Hematopoietic multipotent progenitor cell treated with erythropoietin and hydrocortisone succinate and interleukin-3 and kit ligand, for 4 days (in vitro differentiated cells): ENCODE measurements at places on chromosomes 5 and 9.

- DNase-seq: peak; percentile 40
Observed at GRCh38 chr9:4048441-4048840, 251.4 kb downstream of the GLIS3 start.

- DNase-seq: peak; percentile 28
Observed at GRCh38 chr5:146448783-146449519, 1.8 kb downstream of the TCERG1 start.

DNA sequence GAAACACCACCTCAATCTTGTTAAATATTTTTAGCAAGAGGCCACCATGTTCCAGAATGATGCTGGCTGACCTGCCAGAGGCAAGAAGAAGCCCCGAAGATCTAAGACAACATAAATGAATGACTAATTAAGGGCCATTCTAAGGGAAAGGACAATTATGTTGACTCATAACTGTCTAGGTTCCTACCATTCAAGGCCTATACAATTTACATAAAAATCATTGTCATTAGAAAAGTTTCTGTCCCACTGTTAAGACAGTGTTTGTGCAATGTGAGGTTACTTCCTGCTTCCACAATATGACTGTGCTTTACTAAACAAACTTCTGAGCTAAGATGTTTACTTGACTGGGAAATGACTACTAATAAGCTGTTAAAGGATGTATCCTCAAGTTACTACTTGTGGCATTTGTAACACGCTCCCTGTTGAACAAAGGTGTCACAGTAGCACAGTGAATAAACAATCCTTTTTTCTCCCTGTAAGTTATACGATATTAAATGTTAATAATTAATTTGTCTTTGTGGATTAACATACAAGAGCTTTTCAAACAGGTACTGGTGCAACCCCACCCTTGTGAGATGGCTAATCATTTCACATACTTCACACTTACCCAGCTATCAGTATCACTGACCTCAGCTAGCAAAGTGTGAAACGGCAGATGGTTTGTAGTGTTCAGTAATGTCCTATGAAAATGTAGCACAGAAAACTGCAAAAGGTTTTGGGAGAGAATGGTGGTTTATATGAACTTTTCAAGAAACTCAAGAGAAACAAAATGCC is 195.8 kb downstream of the EFNA5 start:
- no peak for DNase-seq

- no peak for DNase-seq
Observed at GRCh38 chr9:79578891-79579290, 7.1 kb downstream of the TLE4 start.

DNA sequence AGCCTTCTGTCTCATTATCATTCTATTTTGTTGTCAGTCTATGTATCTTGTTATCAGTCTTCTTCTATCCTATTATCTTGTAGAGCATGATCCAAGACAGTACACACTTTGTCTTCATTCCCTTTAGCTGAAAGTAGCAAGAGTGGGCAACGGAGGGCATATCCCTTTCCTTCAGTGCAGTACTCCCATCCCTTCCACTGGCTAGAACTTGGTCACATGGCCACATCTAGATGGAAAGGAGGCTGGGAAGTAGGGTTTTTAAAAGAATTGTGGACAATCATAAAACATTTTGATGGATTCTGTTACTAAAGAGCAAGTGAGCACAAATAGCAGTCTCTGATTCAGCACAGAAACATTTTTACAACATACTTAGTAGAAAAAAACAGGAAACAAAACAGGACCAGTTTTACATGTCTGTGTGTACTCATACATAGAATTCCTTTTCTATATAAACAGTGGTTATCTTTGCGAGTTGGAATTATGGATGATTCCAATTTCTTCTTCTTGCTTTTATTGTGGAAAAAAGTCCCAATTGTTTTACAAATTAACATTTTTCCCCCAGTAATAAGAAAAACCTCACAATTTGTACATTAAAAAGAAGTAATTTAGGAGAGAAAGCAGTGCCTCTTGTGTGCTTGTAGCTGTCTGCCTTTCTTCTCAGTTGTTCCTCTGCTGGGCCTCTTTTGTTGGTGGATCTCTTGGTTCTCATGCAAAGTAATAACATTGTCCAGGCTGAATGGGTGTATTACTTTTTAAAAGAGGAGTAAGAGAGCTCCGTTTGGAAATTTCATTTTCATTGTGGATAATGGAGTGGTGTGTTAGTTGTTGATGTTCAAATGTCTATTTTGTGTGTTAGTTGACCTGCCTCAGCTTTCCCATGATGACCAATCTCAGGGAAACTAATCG is 410.9 kb upstream of the TRPC7 start:
- no peak for DNase-seq

DNA sequence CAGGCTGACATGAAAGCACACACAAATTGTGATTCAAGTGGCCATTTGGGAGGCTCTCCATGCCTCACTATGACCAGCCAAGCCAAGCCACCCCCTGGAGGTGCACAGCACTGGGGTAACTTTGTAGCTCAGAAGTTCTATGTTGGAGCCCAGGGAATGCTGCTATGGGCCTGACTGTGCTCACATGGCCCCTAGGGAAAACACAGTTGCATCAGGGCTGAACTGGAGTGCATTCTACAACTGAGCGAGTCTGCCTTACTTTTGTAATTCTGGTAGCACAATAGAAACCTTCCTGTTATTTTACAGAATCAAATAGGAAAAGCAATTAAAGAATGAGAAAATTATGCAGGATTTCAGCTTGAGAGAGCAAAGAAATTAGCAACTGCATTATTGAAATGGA is 455.5 kb upstream of the TRPC7 start:
- DNase-seq: no peak

DNA sequence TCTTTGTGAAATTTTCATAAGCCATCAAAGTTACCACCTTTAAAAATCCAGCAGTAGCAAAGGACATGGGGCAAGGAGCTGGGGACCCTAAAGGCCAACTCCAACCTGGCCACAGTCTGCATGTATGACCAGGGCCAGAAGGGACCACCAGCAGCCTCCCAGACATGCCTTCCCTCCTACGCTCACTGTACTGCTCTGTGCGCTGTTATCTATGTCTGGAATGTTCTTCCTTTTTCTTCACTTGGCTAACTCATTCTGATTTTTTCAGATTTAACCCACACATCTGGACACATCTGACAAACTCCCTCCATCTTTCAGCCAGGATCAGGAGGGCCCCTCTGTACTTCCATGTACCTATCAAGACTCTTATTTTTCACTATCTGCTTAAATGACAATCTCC is 47.6 kb upstream of the TRAF1 start:
- DNase-seq: no peak

GRCh38 chr9:715300-715699 is 126.2 kb upstream of the DMRT1 start:
- no peak for DNase-seq

DNA sequence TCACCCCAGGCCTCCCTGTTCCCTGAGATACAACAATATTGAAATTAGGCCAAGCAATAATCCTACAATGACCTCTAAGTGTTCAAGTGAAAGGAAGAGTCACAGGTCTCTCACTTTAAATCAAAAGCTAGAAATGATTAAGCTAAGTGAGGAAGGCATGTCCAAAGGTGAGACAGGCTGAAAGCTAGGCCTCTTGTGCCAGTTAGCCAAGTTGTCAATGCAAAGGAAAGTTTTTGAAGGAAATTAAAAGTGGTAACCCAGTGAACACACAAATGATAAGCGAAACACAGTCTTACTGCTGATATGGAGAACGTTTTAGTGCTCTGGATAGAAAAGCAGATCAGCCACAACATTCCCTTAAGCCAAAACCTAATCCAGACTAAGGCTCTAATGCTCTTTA is 39.8 kb downstream of the PTAR1 start:
- no peak for DNase-seq

DNA sequence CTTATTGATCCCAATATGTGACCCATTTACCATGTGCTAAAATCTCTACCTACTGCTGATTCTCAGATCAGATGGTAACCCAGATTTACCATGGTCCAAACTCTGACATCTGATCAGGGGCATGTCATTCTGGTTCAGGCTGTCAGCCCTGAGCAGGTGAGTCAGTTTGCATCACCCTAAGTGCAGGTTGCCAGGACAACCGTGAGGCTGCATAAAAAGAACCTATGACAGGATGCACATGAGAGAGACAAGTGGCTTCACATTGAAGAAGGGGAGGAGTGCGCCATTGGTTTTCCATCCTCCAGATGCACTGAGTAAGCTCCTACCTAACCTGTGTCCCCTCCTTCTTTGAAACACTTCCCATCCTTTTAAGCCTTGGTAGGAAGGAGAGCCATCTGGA is 801 bp upstream of the PRSS3 start:
- no peak for DNase-seq

- DNase-seq: no peak
Observed at GRCh38 chr5:683551-684481, 9.3 kb downstream of the TPPP start.

DNA sequence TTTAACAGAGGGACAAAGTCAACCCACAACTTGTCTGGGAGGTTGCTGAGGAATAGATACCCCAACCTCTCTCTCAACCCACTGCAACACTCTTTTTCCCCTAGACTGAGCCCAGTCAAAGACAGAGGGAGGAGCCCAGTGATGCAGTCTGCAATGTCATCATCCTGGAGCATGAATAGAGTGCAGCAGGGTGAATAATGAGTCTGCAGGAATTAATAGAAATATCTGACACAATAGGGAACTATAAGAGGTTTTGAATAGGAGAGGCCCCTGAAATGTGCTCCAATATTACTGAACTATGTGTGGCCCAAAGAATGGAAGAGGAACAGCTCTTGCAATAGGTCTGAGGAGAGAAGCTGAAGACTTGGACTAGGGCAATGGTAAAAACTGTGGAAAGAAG is 59.1 kb downstream of the PDCD1LG2 start:
- DNase-seq: peak; percentile 69

GRCh38 chr9:21919377-21920362 is 74.5 kb downstream of the CDKN2A start:
- DNase-seq: peak; percentile 71

GRCh38 chr5:81787474-81788242 is 36.8 kb upstream of the SSBP2 start:
- DNase-seq: peak; percentile 77

DNA sequence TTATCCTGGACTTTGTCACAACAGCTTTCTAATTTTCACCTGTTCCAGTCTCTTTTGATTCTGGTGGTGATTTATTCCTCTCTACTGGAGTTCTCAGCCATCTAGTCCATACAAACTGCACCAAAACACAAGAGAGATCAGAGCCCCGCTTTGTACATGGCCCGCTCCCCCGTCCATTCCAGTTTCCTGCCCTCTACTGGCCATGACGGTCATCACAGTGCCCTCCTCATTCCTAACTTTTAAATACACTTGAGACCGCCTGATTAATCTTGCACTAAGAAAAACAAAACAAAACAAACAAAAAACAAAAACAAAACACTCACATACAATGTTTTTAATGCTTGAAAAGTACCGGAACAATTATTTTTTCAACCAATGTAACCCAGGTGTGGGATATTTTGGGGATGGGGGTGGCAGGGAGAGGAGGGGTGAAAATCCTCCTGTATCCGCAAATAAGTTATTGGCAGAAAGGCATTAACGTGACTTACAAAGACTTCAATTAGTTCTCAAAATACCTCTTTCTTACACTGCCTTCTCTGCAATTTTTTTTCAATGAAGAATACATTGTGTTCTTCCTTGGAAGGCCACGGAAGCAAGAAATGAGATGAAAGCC is 84.8 kb upstream of the PAM start:
- peak; percentile 36 for DNase-seq

GRCh38 chr5:62305358-62305714 is 670 bp upstream of the KIF2A start:
- no peak for DNase-seq

DNA sequence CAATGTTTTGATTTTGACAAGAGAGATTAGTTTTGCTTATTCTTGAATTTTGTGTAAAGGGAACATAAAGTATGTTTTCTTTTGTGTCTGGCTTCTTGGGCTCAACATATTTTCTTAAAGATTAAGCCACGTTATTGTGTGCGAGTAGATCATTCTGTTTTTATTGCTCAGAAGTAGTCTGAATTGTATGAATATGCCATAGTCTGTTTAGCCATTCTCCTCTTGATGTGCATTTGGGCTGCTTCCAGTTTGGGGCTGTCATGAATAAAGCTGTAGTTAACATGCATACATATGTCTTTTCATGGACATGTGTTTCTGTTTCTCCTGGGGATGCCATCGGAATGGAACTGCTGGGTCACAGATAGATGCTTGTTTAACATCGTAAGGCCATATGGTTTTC is 198.9 kb downstream of the FANCC start:
- DNase-seq: no peak

- no peak for DNase-seq
Observed at GRCh38 chr9:77802515-77803293, 154.6 kb upstream of the GNA14 start.

DNA sequence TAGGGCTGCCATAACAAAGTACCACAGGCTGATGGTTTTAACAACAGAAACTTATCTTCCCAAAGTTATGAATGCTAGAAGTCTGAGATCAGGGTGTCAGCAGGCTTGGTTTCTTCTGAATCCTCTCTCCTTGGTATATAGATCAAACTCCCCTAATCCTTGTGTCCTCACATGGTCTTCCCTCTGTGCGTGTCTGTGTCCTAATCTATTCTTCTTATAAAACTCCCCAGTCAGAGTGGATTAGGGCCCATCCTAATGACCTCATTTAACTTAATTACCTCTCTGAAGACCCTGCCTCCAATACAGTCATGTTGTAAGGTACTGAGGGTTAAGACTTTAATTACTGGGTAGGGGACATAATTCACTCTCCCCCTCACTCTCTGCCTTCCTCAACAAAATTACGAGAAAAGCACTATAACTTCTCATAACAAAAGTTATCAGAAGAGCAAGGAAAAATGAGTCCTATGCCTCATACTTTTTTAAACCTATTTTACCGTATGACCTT is 68.6 kb downstream of the DPYSL3 start:
- DNase-seq: no peak

DNA sequence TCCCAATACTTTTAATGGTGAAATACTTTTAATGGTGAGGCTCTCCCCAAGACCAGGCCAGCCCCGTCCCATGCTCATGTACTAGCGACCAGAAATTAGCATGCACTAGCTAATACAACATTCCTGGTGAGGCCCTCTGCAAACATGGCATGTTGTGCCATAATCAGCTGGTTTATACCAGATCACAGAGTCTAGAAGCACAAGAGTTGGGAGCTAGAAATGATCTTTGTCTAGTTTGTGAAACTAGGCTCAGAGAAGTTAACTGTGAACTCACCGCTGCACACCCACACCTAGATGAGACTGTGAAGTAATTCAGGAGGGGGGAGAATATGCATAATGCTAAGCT is 37.4 kb downstream of the MTMR12 start:
- no peak for DNase-seq

DNA sequence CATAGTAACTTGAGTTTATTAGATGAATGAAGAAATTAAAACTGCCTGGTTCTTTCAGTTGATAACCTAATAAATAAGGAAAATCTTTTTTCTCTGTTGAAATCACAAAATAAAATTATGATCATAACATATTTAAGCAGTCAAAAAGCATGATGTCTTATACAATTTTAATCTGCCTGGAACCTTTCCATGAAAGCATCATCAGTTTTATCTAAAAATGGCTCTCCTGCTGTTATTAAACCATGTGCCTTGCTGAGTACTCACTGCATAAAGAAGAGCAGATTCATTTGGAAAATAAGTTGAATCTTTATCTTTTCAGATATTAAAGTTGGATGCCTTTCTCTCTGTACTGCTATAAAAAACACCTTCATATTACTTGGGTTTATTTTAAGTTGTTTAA is 148.8 kb downstream of the SLC24A2 start:
- no peak for DNase-seq

GRCh38 chr5:93158841-93159240 is 422.2 kb downstream of the NR2F1-AS1 start:
- DNase-seq: no peak

- peak; percentile 49 for DNase-seq
Observed at GRCh38 chr9:14994738-14995137, 84.5 kb upstream of the FREM1 start.

GRCh38 chr9:93346231-93347112 is 105.0 kb upstream of the FAM120A start:
- peak; percentile 44 for DNase-seq
